ENCODE measurements at places on chromosomes 6 and 20. TPM values are rescaled to one million over a fixed set of nuclear protein-coding genes. Genes with fewer than 3 reads are reported as not detected.

- no peak for DNase-seq
Measured at GRCh38 chr20:25197183-25197869, 1.8 kb downstream of the ENTPD6 start.

The WFDC8 gene
- total RNA-seq: not detected

GRCh38 chr20:6730672-6731328 is 36.7 kb upstream of the BMP2 start:
- no peak for DNase-seq

GRCh38 chr20:706366-706885 is 30.8 kb upstream of the SCRT2 start:
- no peak for DNase-seq

- no peak for DNase-seq
Measured at GRCh38 chr20:32063695-32064094, 11.7 kb downstream of the HCK start.

DNA sequence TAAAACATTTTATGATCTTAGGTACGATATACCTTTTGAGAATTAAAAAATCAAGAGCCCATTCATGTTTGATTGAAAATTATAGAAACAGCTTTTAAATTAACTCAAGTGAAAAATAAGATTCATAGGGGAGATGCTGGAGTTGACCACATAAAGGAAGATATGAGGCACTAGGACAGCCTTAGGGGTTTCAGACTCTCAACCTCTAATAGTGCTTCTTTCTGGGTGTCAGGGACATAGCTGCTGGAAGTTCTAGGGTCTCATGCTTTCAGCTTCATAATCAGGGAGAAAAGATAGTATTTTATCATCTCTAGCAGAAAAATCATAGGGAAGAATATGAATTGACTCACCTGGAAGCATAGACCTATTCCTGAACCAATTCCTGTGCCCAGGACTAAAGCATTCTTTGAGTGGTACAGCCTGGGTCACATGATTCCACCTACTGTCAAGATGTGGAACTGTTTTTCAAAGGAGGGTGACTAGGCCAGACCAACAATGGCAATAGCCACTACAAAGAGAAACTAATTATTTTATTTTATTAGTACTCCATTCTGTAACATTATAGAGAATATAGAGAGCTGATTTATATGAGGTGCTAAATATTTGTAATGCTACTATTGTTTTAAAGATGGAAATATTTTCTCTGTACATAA is 27.8 kb upstream of the CENPW start:
- DNase-seq: peak; percentile 51

GRCh38 chr20:32357375-32357868 is 709 bp upstream of the ASXL1 start:
- peak; percentile 45 for DNase-seq

GRCh38 chr6:54267798-54268197 is 40.4 kb upstream of the TINAG start:
- DNase-seq: peak; percentile 72

Measured in MCF 10A (cell line).